ENCODE measurements at places on chromosomes 5 and 9.

- no peak for DNase-seq
These were observed 58.6 kb upstream of the PPARGC1B start for GRCh38 chr5:149671544-149671943.

- no peak for DNase-seq
These were observed 518.4 kb downstream of the TAF11L14 start for GRCh38 chr5:18152671-18153070.

- DNase-seq: no peak
These were observed 19.8 kb downstream of the TRIP13 start for GRCh38 chr5:912280-913091.

DNA sequence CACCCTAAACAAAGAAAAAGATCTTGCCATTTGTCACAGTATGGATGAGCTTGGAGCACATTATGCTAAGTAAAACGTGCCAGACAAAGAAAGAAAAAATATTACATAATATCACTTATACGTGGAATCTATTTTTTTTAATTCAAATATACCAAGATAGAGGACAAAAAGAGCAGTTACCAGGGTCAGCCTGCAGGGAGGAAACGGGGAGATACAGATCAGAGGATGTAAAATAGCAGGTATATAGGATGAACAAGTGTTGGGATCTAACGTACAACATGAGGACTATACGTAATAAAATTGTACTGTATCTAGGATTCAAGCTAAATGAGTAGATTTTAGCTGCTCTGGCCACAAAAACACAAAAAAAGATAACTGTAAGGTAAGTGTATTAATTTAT, 247.5 kb downstream of the TMEM161B start:
- DNase-seq: no peak

DNA sequence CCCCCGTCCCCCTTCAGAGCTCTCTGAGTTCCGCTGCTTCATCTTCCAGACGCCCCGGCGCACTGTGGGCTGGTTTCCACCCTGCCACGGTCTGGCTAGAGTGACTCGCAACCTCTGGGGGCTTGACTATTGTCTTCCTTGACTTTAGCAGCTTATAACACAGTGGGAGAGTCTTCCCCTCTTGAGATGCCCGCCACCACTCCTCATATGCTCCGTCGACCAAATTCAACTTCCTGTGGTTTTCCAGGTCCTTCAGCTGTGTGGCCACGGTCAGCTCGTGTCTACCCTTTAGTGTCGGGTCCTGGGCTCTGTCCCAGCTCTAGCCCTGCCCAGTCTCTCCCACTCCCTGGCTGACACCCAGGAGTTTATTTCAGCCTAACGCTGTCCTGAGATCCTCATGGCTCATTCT, 28.2 kb upstream of the NCS1 start:
- no peak for DNase-seq

DNA sequence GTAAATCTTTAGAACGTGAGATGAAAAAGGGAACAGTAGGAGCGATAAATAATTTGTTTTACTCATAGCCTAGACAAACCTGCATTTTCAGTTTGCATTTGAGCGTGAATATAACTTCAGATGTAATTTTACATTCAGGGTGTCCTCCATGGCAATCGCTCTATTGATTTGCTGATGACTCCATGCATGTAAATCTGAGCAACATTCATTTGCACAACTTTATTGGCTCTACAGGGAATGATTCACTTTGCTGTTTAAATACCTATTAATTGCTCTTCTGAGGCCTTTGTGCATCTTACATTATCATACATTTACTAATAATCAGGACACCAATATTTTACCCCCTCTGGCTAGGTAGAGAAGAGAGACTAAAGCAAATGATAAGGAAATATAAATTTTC, 122.2 kb downstream of the EGFLAM start:
- DNase-seq: no peak
